CD8-positive, alpha-beta memory T cell (primary cell): ENCODE measurements at places on chromosomes 1 and 21. TPM values are rescaled to one million over a fixed set of nuclear protein-coding genes. Genes with fewer than 3 reads are reported as not detected.

EVA1C gene
- 16.2 TPM for total RNA-seq

SDHB gene
- total RNA-seq = 147 TPM

PM20D1 gene
- total RNA-seq = 0.38 TPM

AMY1C gene
- not detected for total RNA-seq

MTFR1L gene
- 33.5 TPM for total RNA-seq

PRAMEF12 gene
- total RNA-seq = not detected

SPRR4 gene
- not detected for total RNA-seq

KCNH1 gene
- not detected for total RNA-seq

DNA sequence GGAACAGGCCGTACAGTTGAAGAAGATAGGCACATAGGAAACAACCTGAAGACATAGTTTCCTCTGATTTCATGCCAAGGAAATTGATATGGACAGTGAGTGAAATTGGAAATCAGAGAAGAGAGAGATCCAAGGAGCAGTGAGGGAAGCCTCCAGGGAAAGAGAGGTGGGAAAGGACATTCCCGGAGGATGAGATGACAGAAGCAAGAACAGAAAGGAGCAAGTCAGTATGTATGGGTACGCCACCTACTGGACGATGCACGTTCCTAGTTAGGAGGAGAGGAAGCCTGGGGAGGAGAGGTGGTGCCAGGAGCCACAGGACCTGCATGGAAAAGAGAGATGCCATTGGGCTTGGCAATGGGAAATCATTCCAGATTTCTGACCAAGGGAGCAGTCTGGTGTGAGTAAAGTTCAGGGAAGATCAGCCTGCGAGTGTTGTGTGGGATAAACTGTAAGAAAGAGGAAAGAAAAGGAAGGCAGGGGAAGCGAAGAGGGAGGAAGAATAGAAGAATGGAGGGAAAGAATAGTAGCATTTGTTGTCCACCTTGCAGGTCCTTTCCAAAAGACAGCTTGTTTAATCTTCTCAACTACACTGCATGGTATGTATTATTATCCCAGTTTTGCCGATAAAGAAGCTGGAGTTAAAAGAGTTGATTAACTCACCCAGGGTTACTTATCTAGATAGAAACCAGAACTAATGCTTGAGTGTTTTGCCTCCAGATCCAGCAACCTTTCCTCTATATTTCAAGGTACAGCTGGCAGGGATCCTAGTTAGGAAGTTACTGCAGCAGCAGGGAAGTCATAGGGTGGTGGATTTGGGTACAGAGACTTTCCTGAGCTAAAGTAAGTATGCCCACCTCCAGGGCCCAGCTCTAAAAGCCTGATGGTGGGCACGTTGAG is 27.4 kb downstream of the C1orf116 start:
- DNase-seq = peak; percentile 4

GRCh38 chr1:206941766-206942418 is 4.4 kb downstream of the PIGR start:
- DNase-seq = no peak

DNA sequence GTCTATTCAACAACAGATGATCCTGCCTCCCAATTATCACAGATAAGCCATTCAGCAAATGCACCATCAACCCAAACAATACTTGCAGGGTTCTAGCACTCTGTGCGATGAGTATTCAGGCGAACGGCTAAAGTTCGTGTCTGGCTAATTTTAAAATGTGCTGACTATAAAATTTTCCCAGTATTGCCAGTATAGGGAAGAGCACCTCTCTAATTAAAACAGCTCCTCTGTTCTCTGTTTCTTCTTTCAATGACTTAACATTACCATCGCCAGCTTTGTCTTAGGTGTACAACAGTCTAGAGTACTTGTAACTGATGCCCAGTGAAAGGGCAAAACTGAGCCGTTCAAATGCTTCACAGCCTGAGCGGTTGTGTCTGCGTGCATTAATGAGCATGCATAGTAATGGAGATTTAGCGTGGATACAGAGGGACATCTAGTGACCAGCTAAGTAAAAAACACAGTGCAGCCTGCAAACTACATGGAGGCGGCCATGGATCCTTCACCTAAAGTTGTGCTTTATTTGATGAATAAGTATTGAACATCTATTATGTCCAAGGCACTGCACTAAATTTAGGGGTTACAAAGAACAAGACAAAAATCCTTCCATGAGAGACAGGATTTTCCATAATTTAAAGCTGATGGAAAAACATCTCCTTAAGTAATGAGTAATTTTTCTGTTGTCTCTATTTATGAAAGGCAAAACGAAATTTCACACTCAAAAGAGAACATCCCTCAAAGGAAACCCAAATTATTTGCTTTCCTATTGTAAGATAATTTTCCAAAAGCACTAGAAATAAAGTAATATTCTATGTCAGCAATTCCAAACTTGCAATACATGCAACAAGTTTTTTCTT is 120.0 kb downstream of the SETD4 start:
- no peak for DNase-seq

GRCh38 chr1:179079113-179079761 is 2.6 kb upstream of the TOR3A start:
- peak; percentile 11 for DNase-seq

DNA sequence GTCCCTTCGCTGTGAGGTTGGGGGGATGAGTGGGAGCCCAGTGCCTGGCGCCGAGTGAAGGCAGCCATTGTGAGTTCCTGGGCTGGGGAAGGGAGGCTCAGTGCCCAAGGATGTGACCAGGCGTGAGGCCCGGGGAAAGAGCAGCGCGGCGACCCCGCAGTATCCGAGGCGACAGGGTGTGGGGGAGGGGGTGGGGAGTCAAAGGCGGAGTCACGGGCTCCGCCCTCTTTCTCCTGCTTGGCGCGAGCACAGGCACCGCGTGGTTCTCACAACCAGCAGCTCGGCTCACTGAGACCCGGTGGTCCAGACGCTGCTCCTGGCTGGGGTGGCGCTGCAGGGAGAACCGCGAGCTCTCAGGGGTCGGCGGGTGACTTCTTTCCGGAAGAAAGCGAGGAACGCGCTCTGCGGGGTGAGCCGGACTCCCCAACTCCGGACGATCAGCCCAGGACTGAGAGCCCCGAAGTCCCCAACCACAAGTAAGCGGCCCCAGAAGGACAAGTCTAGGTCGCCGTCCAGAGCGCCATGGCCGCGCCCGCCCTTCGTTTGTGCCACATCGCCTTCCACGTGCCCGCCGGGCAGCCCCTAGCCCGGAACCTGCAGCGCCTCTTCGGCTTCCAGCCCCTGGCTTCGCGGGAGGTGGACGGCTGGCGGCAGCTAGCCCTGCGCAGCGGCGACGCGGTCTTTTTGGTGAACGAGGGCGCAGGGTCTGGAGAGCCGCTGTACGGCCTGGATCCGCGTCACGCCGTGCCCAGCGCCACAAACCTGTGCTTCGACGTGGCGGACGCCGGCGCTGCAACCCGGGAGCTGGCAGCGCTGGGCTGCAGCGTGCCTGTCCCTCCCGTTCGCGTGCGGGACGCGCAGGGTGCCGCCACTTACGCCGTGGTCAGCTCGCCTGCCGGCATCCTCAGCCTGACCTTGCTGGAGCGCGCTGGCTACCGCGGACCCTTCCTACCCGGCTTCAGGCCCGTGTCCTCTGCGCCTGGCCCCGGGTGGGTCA is at the start of gene HPDL:
HPDL (plus strand) TSS at position 269 of the 997 bp plus-strand sequence; CDS start at position 523, 254 bp downstream.
- peak; percentile 48 for DNase-seq

DNA sequence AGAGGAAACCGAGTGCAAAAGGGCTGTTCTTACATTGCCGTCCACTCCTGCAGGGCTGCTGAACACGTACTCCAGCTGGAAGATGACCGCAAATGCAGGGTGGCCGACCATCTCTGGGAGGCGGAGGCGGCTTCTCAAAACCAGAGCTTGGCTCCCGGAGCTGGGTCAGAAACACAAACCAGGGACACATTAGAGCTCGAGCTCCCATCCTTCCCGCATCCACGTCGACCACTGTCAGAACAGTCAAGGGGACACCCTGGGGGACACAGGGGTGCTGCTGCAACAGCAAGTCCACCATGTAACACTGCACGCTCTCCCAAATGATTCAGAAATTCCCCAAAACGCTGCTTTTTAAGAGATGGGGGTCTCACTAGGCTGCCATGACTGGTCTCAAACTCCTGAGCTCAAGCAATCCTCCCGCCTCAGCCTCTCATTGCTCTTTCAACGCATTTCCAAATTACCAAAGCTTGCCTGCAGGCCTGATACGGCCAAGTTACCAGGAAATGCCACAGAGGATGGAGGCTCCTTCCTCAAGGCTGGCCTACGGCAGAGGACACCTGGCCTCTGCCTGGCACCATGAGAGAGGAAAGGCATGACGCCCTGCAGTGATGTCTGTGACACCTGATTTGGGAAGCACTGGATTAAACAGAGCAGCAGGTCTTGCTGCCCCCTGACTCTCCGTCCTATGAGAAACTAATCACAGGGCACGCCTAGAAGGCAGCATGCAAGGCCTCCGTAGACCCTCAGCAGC is 45.0 kb downstream of the NPHP4 start:
- no peak for DNase-seq

DNA sequence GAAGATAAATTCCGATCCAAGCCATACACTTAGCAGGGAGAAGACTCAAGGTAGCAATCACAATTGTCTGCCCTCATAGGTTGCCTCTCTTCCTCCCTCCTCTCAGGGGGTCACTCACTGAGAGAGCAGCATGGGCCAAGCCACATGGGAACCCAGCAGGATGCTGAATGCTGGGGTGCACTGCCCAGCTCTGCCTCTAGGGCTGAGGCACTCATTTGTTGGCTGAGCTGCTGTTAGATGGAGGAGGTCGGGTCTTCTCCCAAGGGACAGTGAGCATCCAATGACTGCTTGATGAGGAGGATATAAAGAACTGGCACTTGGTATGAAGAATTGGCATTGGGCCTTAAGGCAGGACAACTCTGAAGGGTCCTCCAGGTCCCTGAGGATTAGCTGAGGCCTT is 418.8 kb downstream of the SIPA1L2 start:
- DNase-seq = no peak

GRCh38 chr1:16981269-16981849 is 939 bp upstream of the MFAP2 start:
- DNase-seq = no peak

DNA sequence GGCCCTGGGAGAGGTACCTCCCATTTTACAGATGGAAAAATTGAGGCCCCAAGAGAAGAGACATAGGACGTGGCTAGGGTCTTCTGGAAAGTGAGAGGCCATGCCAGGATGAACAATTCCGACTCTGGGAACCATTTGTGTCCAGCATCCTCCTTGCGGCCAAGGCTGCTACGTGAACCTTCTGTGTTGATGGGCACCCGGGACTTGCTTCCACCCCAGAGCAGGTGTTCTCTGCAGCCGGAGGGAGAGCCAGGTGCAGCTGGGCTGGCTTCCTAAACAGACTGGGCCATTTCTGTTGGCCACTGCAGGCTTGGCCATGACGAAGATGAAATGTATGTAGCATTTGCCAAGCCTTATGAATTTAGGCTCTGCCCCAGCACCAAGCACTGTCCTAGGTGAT is 118.9 kb downstream of the PRDM2 start:
- DNase-seq = no peak

GRCh38 chr1:8889925-8890785 is 11.7 kb upstream of the ENO1 start:
- no peak for DNase-seq

GRCh38 chr1:10620776-10621175 is 146.0 kb downstream of the PEX14 start:
- no peak for DNase-seq

DNA sequence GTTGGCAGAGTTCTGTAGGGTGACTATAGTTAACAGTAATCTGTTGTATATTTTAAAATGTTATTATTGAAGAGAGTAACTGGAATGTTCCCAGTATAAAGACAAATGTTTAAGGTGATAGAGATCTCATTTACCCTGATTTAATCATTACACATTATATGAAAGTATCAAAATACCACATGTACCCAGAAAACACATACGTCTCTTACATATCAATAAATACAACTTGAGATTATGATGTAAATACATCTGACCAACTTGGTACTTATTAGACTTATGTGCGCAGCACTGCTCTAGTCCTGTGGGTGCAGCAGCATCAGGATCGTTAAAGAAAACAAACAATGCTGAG is 670 bp upstream of the PARK7 start:
- DNase-seq = no peak

DNA sequence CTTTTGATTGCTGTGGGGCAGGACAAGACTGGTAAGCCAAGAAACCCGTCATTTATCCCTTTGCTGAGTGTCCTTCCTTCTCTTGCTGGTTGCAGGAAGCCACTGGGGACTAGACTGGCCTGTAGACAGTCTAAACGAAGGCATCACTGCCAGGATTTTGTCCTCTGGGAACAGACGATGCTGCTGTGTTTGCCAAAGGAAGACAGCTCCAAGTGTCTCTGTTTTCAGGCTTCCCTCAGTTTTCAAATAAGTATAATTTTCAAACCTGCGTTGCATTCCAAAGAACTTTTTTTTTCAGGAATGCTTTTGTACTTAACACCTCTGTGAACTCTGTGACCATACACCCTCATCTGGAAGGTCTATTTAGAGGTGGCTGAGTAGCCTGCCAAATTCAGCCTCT is 269.4 kb downstream of the HLX start:
- no peak for DNase-seq

DNA sequence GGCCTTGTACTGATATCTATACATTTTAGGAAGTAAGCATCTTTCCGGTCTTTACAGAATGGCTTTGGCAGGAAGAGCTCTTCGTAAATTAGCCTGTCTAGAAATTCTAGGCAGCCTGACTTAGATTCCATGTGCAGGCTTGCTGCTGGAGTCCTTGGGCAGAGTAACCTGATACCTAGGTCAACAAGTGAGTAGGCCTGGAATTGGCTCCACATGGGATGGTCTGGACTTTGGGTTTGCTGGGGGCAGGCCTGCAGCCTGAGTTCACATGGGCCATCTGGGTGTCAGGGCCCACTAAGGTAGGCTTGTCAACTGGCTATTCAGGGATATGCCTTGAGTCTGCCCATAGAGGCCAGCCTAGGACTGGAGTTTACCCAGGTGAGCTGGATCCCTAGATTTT is 59.6 kb upstream of the CYYR1 start:
- no peak for DNase-seq

GRCh38 chr21:22925032-22925431 is 1926.8 kb downstream of the NCAM2 start:
- DNase-seq = no peak

- DNase-seq = no peak
Observed at GRCh38 chr1:118395430-118395991, 210.5 kb upstream of the SPAG17 start.

- no peak for DNase-seq
Observed at GRCh38 chr1:203311368-203312301, 6.3 kb downstream of the BTG2 start.
